Common myeloid progenitor, CD34-positive (primary cell): ENCODE measurements at places on chromosomes 4 and X.

GRCh38 chr4:123478859-123479345 lies 82.3 kb downstream of the SPRY1 start:
- no peak overlapping the region for H3K4me3 ChIP-seq
- H3K36me3 ChIP-seq: no peaks in the 10 kb centered on the region
- no peaks in the 10 kb centered on the region for H3K27me3 ChIP-seq
- peak; percentile 25 for DNase-seq
- H3K4me1 ChIP-seq: peaks cover 31% of the 10 kb centered on the region

GRCh38 chr4:55947254-55947882 lies 1.4 kb upstream of the CEP135 start:
- peaks cover 37% of the 10 kb centered on the region for H3K4me1 ChIP-seq
- no peaks in the 10 kb centered on the region for H3K27me3 ChIP-seq
- peak overlapping the region; percentile 79 for H3K4me3 ChIP-seq
- peak; percentile 94 for DNase-seq
- H3K27ac ChIP-seq: peak overlapping the region; percentile 97
- peaks cover 7% of the 10 kb centered on the region for H3K36me3 ChIP-seq

- no peak overlapping the region for H3K4me3 ChIP-seq
- H3K4me1 ChIP-seq: peaks cover 7% of the 10 kb centered on the region
- H3K27ac ChIP-seq: no peak overlapping the region
- no peak for DNase-seq
These were observed 146.5 kb downstream of the PDGFC start for GRCh38 chr4:156825074-156825473.

- H3K4me1 ChIP-seq: no peaks in the 10 kb centered on the region
- no peaks in the 10 kb centered on the region for H3K27me3 ChIP-seq
- no peak for DNase-seq
- no peak overlapping the region for H3K27ac ChIP-seq
- no peak overlapping the region for H3K4me3 ChIP-seq
These were observed 18.7 kb downstream of the NAT8L start for GRCh38 chr4:2077537-2078460.

DNA sequence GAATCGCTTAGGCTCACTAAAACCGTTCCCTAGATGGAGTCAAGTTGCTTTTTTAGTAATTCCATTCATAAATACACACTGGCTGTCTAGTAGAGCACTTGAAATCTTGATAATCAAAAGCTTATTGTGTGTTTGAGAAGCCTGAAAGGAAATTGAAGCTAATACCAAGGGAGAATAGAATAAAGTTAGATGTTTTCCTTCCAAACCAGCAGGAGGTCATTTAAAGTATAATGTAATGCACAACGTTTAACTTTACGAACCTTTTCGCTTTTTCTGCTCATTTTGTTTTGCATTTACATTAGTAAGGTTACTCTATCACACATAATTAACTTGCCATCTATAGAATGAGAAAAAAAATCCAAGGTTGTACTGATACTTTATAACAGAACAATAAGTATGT lies 440.9 kb downstream of the NKX6-1 start:
- H3K27ac ChIP-seq: no peak overlapping the region
- no peak overlapping the region for H3K4me3 ChIP-seq
- no peaks in the 10 kb centered on the region for H3K27me3 ChIP-seq
- H3K4me1 ChIP-seq: no peaks in the 10 kb centered on the region
- H3K36me3 ChIP-seq: no peaks in the 10 kb centered on the region

DNA sequence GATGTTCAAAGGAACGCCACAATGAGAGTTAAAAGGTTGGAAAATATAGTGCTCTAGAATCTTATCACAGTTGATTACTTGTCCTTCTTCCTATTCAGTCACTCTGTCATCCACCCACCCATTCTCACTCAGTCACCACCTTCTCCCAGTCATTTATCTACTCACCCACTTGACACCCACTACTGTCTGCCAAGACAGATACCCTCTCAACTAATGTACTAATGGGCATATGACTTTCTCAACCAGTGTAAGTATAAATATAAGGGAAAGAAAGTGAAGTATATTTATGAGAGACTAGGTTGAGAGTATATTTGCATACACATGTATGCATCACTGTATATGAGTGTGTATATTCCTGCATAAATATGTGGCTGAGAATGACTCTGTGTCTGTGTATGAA lies 20.0 kb downstream of the MID2 start:
- no peak overlapping the region for H3K4me3 ChIP-seq
- peaks cover 4% of the 10 kb centered on the region for H3K27me3 ChIP-seq

- H3K4me3 ChIP-seq: no peak overlapping the region
- no peak for DNase-seq
- H3K36me3 ChIP-seq: no peaks in the 10 kb centered on the region
- no peaks in the 10 kb centered on the region for H3K27me3 ChIP-seq
- no peaks in the 10 kb centered on the region for H3K4me1 ChIP-seq
These were observed 130.1 kb upstream of the DKK2 start for GRCh38 chr4:107166181-107166580.

DNA sequence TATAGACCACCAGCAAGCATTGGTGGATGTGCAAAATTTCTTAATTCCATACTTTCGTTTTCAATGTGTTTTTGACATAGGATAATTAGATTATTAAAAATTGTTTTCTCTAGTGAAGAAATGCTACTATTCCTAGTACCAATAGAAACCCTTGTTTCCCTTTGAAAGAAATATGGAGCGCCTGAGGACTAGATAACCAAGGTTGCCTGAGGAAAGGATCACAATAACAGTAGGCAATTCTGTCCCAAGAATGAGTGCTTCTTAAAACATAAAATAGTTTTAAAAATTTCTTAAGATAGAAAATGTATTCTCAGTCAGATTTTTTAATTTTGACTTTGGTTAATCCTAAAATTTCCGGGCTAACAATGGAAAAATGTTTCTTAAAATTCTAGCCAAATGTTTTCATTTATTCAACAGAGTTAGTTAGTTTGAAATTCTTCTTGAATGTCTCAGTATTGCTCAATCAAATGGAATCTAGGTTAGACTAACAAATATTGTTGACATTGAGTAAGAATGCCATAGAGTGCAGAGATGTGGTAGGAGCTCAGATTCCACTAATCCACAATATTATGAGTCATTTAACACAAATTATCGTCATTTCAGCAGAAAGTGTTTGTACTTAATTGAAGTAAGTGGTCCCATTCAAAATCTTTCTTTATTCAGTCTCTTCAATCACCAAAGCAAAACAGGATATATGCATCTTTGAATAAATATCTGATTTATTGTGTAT lies 666.0 kb downstream of the GRID2 start:
- no peak overlapping the region for H3K27ac ChIP-seq
- H3K4me3 ChIP-seq: no peak overlapping the region
- H3K36me3 ChIP-seq: no peaks in the 10 kb centered on the region
- no peaks in the 10 kb centered on the region for H3K27me3 ChIP-seq
- H3K4me1 ChIP-seq: no peaks in the 10 kb centered on the region

DNA sequence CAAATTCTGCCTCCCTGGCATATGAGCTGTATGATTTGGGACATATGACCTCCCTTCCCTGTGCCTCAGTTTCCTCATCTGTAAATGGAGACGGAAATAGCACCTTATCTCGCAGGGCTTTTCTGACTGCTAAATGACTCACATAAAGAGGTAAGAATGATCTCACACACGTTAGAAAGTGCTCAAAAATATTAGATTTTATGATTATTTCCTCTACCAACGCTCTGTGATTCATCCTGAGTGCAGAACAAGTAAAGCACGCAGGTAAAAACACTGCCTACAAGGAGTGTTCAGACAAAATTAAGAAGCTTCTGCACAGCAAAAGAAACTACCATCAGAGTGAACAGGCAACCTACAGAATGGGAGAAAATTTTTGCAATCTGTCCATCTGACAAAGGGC lies 21.1 kb downstream of the ACSL1 start:
- peaks cover 5% of the 10 kb centered on the region for H3K36me3 ChIP-seq
- H3K4me1 ChIP-seq: no peaks in the 10 kb centered on the region
- no peak for DNase-seq
- H3K27me3 ChIP-seq: no peaks in the 10 kb centered on the region

DNA sequence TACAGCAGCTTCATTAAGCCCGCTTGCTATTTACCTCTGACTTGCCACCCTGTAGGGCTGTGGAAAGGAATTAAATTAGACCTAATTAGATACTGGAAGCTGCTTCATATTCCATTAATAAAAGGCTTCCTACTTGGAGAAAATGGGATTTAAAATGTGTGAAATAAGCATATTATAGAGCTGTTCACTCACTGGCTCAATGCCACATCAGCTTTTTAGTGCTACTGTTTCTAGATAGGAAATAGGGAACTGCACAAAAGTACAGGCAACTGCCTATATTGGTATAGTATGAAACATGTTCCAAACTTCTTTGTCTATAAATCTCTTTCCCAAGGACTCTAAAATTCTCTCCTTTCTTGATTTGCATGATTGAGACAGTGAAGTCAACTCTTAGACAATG lies 407.9 kb upstream of the AADAT start:
- no peak overlapping the region for H3K27ac ChIP-seq
- H3K4me3 ChIP-seq: peak overlapping the region; percentile 78
- no peaks in the 10 kb centered on the region for H3K4me1 ChIP-seq
- no peaks in the 10 kb centered on the region for H3K27me3 ChIP-seq
- H3K36me3 ChIP-seq: no peaks in the 10 kb centered on the region
- peak; percentile 4 for DNase-seq

DNA sequence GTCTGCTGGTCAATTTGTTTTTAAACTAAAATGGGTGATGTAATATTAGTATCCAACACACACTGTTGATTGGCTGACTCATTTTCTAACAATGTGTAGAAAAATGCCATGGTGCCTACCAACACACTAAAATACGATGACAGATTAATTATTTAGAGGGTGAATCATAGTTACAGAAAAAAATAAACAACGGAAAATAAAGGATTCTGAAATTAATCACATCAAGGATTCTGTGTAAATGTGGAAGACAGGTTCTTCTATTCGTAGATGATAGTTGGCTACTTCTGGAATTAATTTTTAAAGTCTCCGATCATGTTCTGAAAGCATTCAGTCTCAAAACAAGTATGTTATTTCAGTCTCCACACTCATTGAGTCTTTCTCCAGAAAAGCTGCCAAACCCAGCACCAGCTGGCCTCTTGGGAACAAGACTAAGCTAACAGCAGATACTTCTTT lies 8.2 kb upstream of the IQCM start:
- no peaks in the 10 kb centered on the region for H3K27me3 ChIP-seq
- no peak overlapping the region for H3K4me3 ChIP-seq
- H3K4me1 ChIP-seq: no peaks in the 10 kb centered on the region
- no peaks in the 10 kb centered on the region for H3K36me3 ChIP-seq
- no peak overlapping the region for H3K27ac ChIP-seq
- DNase-seq: no peak

GRCh38 chr4:102809190-102809589 lies 18.2 kb downstream of the UBE2D3 start:
- H3K4me1 ChIP-seq: peaks cover 16% of the 10 kb centered on the region
- peak; percentile 58 for DNase-seq
- H3K27me3 ChIP-seq: no peaks in the 10 kb centered on the region

DNA sequence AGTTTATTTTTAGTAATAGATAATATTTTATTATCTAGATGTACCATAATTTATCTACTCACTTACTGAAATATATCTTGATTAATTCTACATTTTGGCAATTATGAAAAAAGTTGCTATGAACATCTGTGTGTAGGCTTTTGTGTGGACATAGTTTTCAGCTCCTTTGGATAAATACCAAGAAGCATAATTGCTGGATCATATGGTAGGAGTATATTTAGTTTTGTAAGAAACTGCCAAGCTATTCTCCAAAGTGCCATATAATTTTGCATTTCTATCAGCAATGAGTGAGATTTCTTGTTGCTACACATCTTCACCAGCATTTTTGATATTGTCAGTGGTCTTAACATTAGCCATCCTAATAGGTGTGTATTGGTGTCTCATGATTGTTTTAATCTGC lies 882.6 kb upstream of the GRIA3 start:
- no peaks in the 10 kb centered on the region for H3K27me3 ChIP-seq
- H3K4me1 ChIP-seq: no peaks in the 10 kb centered on the region
- H3K4me3 ChIP-seq: no peak overlapping the region
- DNase-seq: no peak
- no peaks in the 10 kb centered on the region for H3K36me3 ChIP-seq
